Testis (tissue), 5 donors: ENCODE measurements at places on chromosomes 2 and 18.

DNA sequence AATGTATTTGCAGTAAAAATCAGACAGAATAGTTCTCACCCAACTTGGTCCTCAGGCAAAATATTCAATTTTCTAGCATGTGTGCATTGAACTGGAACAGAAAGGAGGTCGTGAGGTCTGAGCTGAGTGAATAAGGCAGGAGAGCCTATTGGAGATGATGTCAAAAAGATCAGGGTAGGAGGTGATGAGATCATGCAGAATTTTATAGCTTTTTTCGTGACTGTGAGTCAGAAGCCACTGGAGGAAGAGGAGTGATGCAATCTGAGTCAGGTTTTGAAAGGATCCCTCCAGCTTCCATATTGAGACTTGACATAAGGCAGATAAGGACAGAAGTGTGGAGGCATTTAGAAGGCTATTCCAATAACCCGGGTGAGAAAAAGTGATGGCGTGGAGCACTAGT is 299.5 kb upstream of the SOX11 start:
- H3K27ac ChIP-seq, result no peak overlapping the region
- no peaks in the 10 kb centered on the region for H3K36me3 ChIP-seq
- no peaks in the 10 kb centered on the region for H3K27me3 ChIP-seq

GRCh38 chr2:233458826-233459225 is 104.5 kb downstream of the DGKD start:
- H3K27ac ChIP-seq, result no peak overlapping the region
- no peaks in the 10 kb centered on the region for H3K36me3 ChIP-seq
- no peaks in the 10 kb centered on the region for H3K4me1 ChIP-seq
- no peak for DNase-seq

- no peaks in the 10 kb centered on the region for H3K36me3 ChIP-seq
- H3K4me1 ChIP-seq, result no peaks in the 10 kb centered on the region
- H3K4me3 ChIP-seq, result no peak overlapping the region
- no peak for DNase-seq
- no peaks in the 10 kb centered on the region for H3K27me3 ChIP-seq
Observed at GRCh38 chr18:10523544-10523943, 2.3 kb upstream of the NAPG start.

DNA sequence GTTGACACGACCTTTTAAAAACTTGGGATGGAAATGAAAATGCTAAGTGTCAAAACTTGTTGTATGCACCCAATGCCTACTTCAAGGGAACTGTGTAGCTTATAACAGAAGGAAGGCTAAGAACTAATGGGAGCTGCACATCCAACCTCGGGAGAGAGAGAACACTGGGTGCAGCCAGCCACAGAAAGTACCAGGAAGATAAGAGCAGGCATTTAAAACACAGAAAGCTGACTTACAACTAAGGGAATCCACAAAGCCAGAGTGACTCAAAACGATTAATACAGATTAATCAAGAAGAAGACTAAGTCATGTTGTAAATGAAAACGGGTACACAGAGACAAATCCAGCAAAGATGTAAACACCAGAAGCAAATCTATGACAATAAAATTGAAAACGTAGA is 113.4 kb downstream of the HDAC4 start:
- H3K4me1 ChIP-seq, result peaks cover 29% of the 10 kb centered on the region
- H3K4me3 ChIP-seq, result no peak overlapping the region
- H3K36me3 ChIP-seq, result no peaks in the 10 kb centered on the region
- no peak for DNase-seq
- no peak overlapping the region for H3K27ac ChIP-seq
